Left lung (tissue), 14 donors: ENCODE measurements at places on chromosomes 2 and 18. TPM values are rescaled to one million over a fixed set of nuclear protein-coding genes. Genes with fewer than 3 reads are reported as not detected.

GULP1 gene
- polyA plus RNA-seq, result 86.1 TPM

SLC4A5 gene
- polyA plus RNA-seq, result 8.1 TPM

AP1S3 gene
- polyA plus RNA-seq, result 5.2 TPM

PRSS56 gene
- polyA plus RNA-seq, result not detected

GPBAR1 gene
- 1.2 TPM for polyA plus RNA-seq

FLACC1 gene
- 3.9 TPM for polyA plus RNA-seq

WDPCP gene
- 16.3 TPM for polyA plus RNA-seq

CYS1 gene
- polyA plus RNA-seq, result 17.4 TPM

FAM136A gene
- polyA plus RNA-seq, result 49.6 TPM

RAPGEF4 gene
- polyA plus RNA-seq, result 11.0 TPM
